Stimulated activated memory B cell treated with anti-CD40 and anti-IgM and Interleukin-4, amounts not matched to agents 10 μg/mL and 1 μg/mL and 100 μg/mL, for 72 hours (primary cell): ENCODE measurements at places on chromosomes 11 and 22.
A peak's percentile ranks its signal among the peaks of the same experiment; 100 is the strongest.

DNA sequence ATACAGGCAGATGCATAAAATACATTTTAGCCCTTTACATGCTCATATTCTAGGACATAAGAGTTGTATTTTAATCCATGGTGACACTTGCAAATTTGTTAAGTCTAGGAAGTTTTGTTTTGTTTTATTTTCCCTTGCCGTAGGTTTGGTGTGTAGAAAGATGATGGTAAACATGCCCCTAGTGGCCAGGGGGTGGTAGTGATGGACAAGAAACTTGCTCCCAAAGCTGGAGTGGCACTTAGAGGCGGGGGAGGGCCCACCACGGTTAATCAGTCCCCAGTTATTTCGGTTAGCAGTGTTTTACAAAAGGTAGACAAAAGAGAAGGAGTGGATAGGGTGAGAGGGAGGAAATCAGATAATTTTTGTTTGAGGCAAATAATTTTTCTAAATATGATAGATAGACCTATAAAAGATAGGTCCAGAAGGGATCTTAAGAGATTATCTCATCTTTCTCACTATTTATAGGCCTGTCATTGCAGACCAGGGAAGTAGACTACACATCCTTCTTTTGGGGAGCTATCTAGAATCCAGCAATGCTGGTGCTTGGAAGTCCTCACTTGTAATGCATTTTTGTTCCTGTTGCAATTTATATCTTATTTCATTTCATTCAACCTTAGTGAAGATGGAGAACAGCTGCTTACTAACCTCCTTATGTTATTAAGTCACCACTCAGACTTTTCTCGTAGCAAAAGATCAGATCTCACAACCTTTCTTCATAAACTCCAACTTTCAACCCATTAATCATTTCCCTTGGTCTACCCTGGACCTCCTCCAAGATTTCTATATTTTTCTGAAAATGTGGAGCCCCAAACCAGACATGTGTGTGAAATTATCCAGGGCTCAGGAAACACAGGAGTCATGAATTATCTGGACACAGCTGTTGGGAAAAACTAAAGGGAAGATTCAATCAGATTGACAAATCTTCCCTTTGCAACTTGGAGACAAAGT lies 5.9 kb upstream of the BDNF start:
- ATAC-seq = no peak
- H3K27me3 ChIP-seq = peaks cover 34% of the 10 kb centered on the region

DNA sequence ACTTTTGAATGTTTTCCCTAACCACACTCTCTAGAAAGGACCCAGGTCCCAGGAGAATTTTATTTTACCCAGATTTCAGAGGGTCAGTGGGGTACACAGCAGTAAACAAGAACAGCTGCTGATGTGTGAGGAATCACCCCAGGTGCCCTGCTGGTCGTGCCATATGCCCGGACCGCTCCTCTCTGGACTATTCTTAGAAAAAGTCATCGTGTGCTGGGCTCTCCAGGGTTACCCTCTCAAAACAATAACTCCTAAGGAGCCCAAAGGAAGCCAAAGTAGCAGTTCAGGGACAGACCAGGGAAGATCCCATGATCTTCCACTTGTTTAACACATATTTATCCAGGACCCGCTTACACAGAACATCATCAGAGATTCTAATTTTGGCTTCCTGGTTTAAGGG lies 29.7 kb downstream of the LRP4 start:
- ATAC-seq = no peak
- H3K27me3 ChIP-seq = peaks cover 21% of the 10 kb centered on the region
- no peak overlapping the region for H3K27ac ChIP-seq
- H3K4me1 ChIP-seq = peaks cover 10% of the 10 kb centered on the region

GRCh38 chr11:44743959-44744557 lies 17.3 kb downstream of the TSPAN18 start:
- no peak overlapping the region for H3K4me3 ChIP-seq
- no peaks in the 10 kb centered on the region for H3K4me1 ChIP-seq

DNA sequence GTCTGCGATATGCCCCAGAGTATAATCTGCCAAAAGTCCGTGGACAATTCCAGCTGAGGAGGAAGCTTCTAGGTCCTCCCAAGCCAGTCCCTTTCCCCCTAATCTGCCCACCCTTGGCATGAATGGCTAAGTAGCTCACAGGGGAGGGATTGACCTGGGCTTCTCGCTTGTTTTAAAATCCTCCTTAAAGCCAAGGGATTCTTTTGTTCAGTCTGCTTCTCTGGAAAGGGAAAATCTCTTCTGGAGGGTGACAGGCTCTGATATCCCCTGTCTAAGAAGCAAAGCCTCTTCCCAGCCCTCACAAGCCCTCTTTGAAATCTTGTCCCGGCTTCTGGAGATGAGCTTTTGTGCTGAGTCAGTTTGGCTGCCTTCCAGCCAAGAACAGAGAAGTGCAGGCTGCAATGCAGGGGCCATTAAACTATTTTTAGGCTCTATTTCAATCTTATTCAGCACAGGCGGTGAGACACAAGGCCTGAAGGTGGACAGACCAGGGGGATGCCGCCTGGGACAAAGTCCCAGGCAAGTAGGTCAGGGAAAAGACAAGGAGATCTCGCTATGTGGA lies 23.9 kb downstream of the NEFH start:
- H3K4me1 ChIP-seq = no peaks in the 10 kb centered on the region
- no peak for ATAC-seq
- peaks cover 47% of the 10 kb centered on the region for H3K36me3 ChIP-seq
- H3K4me3 ChIP-seq = no peak overlapping the region
- H3K27ac ChIP-seq = no peak overlapping the region

GRCh38 chr22:17597217-17597616 lies 31.3 kb downstream of the ATP6V1E1 start:
- ATAC-seq = no peak
- peaks cover 75% of the 10 kb centered on the region for H3K36me3 ChIP-seq
- H3K27me3 ChIP-seq = no peaks in the 10 kb centered on the region
- H3K4me1 ChIP-seq = peaks cover 28% of the 10 kb centered on the region
- no peak overlapping the region for H3K27ac ChIP-seq

- no peaks in the 10 kb centered on the region for H3K27me3 ChIP-seq
- peaks cover 6% of the 10 kb centered on the region for H3K36me3 ChIP-seq
- H3K4me1 ChIP-seq = no peaks in the 10 kb centered on the region
- no peak overlapping the region for H3K27ac ChIP-seq
- H3K4me3 ChIP-seq = no peak overlapping the region
- no peak for ATAC-seq
Measured at GRCh38 chr11:2849994-2850770, 35.4 kb downstream of the CDKN1C start.

- H3K4me1 ChIP-seq = peaks cover 86% of the 10 kb centered on the region
- ATAC-seq = no peak
- H3K27ac ChIP-seq = peak overlapping the region; percentile 86
- no peaks in the 10 kb centered on the region for H3K27me3 ChIP-seq
- peak overlapping the region; percentile 74 for H3K4me3 ChIP-seq
Measured at GRCh38 chr11:67416416-67417335, 1.2 kb downstream of the CARNS1 start.

- H3K27me3 ChIP-seq = peaks cover 8% of the 10 kb centered on the region
- no peak overlapping the region for H3K4me3 ChIP-seq
- peaks cover 15% of the 10 kb centered on the region for H3K4me1 ChIP-seq
Measured at GRCh38 chr22:27994481-27995331, 75.7 kb upstream of the PITPNB start.

GRCh38 chr11:60315871-60316270 lies 11.2 kb upstream of the MS4A6E start:
- no peak overlapping the region for H3K27ac ChIP-seq
- H3K27me3 ChIP-seq = no peaks in the 10 kb centered on the region
- H3K4me3 ChIP-seq = no peak overlapping the region
- peaks cover 10% of the 10 kb centered on the region for H3K4me1 ChIP-seq
- ATAC-seq = no peak

GRCh38 chr11:128511712-128512111 lies 75.6 kb downstream of the ETS1 start:
- H3K4me3 ChIP-seq = no peak overlapping the region
- peak overlapping the region; percentile 59 for H3K27ac ChIP-seq
- no peaks in the 10 kb centered on the region for H3K27me3 ChIP-seq

DNA sequence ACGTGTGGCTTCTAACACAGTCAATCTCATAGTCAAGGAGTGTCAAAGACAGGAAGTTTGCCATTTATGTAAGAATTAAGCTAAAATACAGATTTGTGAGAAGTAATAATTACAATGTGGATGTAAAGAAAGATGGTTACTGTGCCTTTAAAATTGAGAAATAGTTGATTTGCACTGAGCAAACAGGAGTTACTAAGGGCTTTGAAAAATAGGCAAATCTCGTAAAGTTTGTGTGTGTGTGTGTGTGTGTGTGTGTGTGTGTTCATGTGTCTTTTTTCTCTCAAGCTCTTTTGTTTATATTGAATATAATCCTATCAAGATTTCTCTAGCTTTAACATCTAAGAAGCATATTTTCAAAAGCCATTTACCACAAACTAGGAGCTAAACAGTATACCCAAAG lies 2284.5 kb downstream of the LRRC4C start:
- no peaks in the 10 kb centered on the region for H3K27me3 ChIP-seq
- no peak overlapping the region for H3K4me3 ChIP-seq
- H3K4me1 ChIP-seq = no peaks in the 10 kb centered on the region
- no peak overlapping the region for H3K27ac ChIP-seq
- no peak for ATAC-seq
- no peaks in the 10 kb centered on the region for H3K36me3 ChIP-seq

DNA sequence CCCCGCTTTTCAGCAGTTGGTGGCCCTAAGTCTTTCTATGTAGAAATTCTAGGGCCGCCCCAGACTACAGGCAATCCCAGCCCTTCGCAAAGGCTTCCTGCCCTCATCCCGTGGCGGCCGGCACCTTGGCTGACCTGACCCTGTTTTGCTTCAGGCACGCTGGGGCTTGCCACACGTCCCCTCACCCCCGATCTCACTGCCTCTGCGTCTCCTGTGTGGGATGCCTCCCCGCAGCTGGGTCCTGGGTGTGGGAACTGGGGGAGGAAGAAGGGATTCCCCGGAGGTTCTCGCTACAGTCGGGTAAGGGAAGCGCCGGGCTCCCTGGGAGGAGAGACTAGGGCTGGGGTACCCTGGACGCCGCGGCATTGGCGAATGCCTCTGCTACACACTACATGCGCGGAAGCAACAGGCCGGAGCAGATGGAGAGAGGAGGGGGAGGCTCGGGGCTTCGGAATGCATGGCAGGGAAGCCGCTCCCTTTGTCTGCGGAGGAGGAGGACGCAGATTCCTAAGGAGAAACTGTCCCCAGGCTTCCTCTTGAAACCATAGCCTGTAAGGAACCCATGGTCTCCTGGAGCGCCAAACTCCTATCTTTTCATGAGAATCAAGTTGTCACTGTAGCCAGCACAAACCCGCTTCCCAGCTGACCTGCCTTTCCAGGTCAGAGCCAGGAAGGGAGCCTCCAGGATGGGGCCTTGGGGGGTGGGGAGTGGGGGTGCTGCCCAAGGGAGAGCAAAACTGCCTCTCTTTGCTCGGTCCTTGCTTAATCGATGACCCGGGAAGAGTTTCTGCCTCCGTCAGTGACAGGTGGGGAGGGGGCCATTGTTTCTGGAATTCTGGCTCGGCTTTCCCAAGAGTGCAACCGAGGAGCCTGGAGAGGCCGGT lies 1.4 kb downstream of the DTX4 start:
- H3K27me3 ChIP-seq = no peaks in the 10 kb centered on the region
- H3K4me1 ChIP-seq = peaks cover 29% of the 10 kb centered on the region
- peak overlapping the region; percentile 78 for H3K27ac ChIP-seq
- peaks cover 17% of the 10 kb centered on the region for H3K36me3 ChIP-seq

GRCh38 chr11:30814737-30815136 lies 228.6 kb upstream of the MPPED2 start:
- no peak overlapping the region for H3K27ac ChIP-seq
- no peaks in the 10 kb centered on the region for H3K36me3 ChIP-seq
- no peaks in the 10 kb centered on the region for H3K27me3 ChIP-seq
- ATAC-seq = no peak
- no peaks in the 10 kb centered on the region for H3K4me1 ChIP-seq

DNA sequence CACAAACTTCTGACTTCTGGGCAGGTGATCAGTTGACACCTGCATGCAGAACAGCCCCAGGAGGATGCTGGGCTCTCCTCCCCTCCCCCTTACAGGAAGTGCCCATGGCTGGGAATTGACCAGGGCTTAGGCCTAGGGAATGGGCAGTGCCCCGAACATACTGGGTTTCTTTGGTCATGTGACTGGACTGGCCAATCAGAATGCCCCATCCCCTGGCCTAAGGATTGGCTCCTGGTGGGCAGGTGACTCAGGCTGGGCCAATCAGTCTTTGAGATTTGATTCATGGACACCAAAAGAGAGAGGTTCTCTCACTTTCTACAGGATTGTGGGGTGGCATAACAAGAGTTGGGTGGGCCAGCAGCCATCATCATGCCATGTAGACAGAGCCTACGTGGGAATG lies 37.1 kb downstream of the MCM5 start:
- ATAC-seq = no peak
- no peaks in the 10 kb centered on the region for H3K27me3 ChIP-seq
- no peak overlapping the region for H3K4me3 ChIP-seq
- no peak overlapping the region for H3K27ac ChIP-seq

GRCh38 chr22:49432897-49433443 lies 394.7 kb downstream of the BRD1 start:
- H3K36me3 ChIP-seq = peaks cover 32% of the 10 kb centered on the region
- ATAC-seq = no peak
- H3K4me3 ChIP-seq = no peak overlapping the region
- H3K27me3 ChIP-seq = no peaks in the 10 kb centered on the region
- no peaks in the 10 kb centered on the region for H3K4me1 ChIP-seq

- H3K4me3 ChIP-seq = peak overlapping the region; percentile 92
- H3K4me1 ChIP-seq = peaks cover 35% of the 10 kb centered on the region
- ATAC-seq = peak; percentile 82
Measured at GRCh38 chr11:66267379-66268243, 828 bp upstream of the RAB1B start.

- H3K4me3 ChIP-seq = no peak overlapping the region
- H3K4me1 ChIP-seq = no peaks in the 10 kb centered on the region
- ATAC-seq = no peak
- H3K36me3 ChIP-seq = no peaks in the 10 kb centered on the region
Measured at GRCh38 chr11:94000659-94001058, 20.5 kb upstream of the HEPHL1 start.

GRCh38 chr11:1481861-1482441 lies 4.6 kb downstream of the MOB2 start:
- H3K27ac ChIP-seq = no peak overlapping the region
- H3K36me3 ChIP-seq = peaks cover 34% of the 10 kb centered on the region
- ATAC-seq = peak; percentile 34

DNA sequence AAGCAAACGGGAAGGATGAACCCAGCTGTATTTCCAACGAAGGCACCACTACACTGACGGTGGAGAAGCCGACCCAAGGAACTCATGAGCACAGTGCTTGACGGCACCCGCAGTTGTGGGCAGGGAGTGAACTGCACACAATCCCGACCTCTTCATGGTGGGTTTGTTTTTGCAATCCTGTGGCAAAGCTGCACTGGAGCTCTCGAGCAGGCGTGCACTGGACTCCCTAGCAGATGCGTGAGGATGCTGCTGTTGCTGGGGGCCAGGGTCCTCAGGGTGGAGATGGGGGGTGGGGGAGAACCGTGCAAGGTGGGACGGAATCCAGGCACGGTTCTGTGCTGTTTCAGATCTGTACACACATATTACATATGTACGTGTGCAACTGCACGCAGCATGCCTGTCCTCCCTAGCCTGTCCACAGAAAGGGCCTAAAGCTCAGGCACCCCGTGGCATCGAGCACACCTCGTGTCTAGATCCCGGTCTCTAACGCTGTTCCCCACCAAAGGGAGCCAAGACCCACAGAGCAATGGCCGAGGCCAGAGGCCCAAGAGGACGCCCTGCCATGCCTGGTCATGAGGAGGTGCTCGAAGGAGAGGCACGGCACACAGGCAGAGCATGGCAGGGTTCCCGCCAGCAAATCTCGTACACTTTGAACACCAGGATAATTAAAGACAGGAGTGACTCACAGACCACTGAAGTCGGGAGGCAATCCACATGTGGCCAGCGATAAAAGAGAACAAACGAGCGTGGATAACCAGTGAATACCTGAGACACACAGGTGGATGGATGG lies 17.6 kb downstream of the ALG12 start:
- no peak for ATAC-seq
- peaks cover 61% of the 10 kb centered on the region for H3K36me3 ChIP-seq
- no peak overlapping the region for H3K27ac ChIP-seq
- no peaks in the 10 kb centered on the region for H3K4me1 ChIP-seq
- H3K27me3 ChIP-seq = no peaks in the 10 kb centered on the region
